ENCODE measurements at places on chromosomes 13 and 19.

DNA sequence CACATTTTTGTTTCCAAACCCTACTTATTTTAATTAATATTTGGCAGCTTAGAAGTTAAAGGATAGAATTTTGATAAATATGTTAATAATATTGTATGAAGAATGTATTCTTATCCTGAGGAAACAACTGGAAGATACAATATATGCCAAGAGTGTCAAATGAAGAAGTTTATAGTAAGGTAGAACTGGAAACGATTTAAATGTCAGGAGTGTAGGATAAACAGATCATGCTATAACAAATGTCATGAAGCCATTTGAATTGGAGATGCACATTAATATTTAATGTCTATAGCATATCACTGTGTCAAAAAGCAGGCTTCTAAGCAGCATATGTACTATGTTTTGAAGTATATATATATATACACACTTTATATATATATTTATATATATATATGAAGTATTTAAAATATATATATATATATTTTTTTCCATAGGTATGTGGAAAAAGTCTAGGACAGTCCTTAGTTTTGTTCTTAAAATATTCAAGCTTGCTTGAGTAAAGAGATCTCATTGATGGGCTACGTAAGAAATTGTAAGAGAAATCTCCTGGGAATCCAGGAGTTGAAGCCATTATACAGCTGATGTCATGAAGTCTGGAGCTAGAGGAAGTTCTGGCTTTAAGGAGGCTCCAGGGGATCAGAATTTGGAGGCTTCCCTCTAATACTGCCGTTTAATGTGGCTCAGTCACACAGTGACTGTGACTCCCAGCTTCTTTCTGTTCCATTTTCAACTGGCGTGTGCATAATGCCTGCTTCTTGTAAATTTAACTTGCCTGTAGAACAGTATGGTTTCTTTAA, 79.9 kb upstream of the MYCBP2 start:
- no peak for DNase-seq

DNA sequence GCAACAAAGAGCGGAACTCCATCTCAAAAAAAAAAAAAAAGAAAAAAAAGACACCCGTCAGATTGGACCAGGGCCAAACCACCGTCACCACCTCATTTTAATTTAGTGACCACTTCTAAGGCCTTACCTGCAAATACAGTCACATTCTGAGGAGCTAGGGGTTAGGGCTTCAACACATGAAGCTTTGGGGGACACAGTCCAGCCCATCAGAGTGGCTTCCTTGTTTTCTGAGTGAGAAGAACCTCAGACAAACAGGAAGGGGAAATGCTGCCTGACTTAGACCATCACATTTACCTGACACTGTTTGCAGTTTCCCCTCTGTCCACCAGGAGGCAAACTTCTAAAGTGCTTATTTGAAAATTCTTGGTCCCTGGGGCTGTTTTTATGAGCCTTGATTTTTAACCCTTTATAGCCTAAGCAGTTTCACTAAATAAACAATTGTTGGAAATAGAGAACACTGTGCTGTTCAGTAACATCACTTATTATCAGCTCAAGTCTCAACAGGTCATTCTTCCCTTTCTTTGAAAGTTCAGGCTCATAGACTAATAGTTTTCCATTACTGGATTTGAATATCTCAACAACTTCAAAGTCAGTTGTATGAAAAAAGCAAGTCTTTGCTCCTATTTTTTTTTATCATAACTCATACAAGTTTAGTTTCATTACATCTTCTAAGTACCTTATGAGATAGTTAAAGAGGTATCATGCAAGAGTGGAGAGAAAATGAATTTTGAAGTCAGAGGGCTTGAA, 74.9 kb upstream of the WASF3 start:
- peak; percentile 68 for DNase-seq

GRCh38 chr13:49597043-49597641, 11.8 kb upstream of the RCBTB1 start:
- DNase-seq = no peak

DNA sequence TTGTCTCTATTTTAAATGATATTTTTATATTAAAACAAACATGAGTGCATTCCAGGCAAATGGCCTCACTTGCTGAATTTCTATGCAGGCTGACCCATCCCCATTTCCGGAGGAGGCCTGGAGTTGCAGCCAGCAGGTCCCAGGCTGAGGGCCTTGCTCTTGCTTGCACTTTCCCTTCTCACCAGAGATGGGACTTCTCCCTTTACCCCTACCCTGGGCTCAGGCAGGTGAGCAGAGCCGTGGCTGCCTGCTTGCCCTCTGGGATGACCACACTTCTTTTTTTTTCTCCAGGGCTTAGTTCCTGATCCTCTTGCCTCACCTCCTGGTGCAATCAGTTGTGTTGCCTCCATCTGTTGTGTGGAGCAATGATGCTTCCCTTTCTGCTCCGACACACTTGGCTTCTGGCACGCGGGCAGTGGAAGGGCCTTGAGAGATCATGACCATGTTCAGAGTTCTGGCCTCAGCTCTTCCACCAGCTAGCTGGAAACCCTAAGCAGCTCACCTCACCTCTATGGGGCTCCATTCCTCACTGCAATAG, 11.1 kb upstream of the OLFM4 start:
- DNase-seq = peak; percentile 37

- DNase-seq = no peak
Observed at GRCh38 chr13:106453101-106453500, 82.4 kb downstream of the EFNB2 start.

DNA sequence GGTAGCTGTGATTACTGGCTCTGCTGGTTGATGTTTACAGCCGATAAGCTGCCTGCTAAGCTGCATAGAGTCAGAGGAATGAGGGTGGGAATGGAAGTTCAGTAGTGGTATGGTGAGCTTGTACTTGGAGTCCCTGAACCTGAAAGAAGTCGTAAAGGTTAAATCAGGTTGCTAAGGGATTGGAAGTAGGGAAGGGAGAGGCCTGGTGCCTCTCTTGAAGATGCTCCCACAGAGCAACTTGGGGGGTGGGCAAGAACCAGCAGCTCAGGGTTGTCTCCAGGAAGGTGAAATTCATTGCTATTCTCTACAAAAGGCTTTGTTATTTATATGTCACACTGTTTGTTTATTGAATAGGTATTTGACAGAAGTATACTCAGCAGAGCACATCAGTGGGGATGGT, 73.8 kb upstream of the OLFM4 start:
- no peak for DNase-seq

DNA sequence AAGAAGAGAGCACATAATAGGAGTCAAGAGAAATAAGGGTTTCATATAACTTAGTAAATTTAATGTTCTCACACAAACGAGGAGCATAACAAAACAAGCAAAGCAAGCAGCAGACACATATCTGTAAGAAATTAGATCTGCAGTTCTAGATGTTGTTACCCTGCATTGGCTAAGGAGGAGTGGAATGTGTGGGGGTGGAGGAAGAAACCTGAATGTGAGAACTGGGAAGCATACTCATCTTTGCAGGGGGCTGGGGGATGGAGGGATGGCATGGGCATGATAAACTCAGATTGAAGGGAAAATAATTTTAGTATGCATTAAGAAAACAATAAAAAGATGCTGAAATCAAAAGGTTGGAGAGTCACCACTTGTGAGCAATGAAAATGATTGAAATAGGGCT, 255.0 kb downstream of the LIG4 start:
- no peak for DNase-seq

DNA sequence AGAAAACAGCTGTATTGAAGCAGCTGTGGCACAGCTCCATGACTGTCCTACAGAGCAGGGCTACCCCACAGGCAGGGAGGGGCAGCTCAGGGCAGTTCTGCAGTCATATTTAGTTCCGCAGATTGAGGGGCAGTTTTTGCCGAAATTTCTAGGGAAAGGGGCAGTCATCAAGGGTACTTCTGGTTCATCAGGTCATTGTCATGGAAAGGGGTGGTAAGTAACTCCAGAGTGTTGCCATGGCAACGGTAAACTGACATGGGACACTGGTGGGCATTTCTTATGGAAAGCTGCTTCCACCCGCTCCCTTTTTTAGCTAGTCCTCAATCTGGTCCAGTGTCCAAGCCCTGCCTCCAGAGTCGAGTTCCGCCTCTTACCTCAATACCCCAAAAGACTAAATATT, 702.8 kb downstream of the LIG4 start:
- no peak for DNase-seq

DNA sequence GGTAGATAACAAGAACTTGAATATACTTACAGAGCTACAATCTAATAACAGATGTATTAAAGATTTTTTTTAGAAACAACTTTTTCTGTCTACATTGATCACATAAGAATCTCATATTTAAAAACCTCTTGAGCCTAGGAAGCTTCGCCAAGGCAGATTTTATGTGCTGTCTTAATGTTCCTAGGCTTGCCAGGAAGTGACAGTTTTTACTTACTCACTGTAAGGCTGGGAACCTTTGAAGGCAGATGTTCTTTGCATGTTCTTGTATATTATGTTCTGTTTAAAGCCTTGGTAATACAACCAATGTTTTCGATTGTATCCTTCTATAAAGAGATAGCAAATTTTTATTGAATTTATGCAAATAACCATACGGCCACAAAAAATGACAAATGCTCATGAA, 492.7 kb downstream of the GPC5 start:
- DNase-seq = no peak

- DNase-seq = no peak
Observed at GRCh38 chr13:39266426-39266825, 228.2 kb downstream of the NHLRC3 start.

DNA sequence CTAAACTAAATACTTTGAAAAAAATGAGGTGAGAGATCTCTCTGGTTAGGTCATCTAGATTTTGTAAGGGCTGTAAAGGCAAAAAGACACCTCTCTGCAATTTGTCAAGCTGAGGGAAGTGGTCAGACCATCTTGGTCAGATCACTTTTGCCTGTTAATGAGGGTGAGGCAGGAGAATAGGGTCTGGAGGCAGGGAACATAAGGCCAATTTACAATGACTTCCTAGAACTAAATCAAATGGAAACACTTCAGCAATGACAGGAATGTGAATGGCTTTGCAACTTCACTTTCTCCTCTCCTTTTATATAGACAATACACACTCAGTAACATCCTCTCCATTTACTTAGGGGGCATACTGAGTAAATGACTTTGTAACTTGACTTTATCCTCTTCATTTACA, 1653.4 kb downstream of the SLITRK5 start:
- DNase-seq = no peak

DNA sequence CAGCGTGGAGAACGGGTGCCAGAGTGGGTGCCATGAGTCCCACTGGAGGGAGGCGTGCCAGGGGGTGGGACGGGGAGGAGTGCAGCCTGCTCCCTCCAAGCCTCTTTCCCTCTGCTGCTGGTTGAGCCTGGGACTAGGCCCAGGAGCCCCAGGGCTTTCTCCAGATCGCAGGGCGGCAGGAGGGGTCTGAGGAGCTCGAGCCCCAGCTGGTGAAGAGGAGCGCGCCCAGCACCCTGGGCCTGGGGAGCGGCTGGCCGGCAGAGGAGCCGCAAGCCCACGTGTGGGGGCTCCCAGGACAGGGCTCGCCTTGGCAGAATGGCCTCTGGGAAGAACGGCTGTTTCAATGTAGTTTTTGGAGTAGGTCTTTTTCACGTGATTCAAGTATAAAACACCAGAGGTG, 12.2 kb upstream of the DCUN1D2 start:
- DNase-seq = no peak

GRCh38 chr13:24503379-24503696, 9.2 kb downstream of the PARP4 start:
- DNase-seq = no peak

DNA sequence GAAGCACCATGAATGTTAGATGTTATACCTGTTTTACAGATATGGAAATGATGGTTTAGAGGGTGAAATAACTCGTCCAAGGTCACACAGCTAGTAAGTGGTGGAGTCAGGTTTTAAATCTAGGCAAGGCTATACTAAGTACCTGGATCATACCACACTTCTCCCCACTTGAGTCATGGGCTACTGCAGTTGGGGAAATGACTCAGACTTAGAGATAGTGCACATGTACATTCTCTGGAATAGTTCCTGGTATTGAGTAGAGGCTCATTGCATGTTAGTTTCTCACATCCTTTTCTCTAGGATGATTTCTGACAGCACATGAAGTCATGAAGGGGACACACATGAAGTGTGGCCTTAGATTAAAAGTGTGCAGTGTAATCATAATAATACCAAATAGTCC, 76.2 kb upstream of the TNFSF11 start:
- DNase-seq = no peak

DNA sequence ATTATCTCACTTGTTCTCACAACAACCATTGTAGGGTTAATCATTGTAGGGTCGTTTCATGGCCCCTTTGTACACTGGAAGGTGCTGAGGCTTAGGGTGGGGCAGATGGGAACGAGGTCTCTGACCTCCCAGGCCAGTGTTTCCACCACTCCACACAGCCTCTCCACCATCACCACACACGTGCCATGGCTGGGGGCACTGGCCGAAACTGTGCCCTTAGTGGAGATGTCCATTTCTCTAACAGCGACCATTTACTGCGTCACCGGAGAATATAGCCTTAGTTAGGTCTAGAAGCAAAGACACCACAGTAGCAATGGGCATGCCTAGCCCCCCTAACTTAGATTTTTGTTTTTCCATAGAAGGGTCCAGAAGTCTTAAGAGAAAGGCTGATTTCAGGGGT, 36.5 kb downstream of the COL4A1 start:
- DNase-seq = no peak

- DNase-seq = no peak
Observed at GRCh38 chr13:56850852-56851251, 289.9 kb upstream of the PRR20A start.

- DNase-seq = no peak
Observed at GRCh38 chr13:40781717-40782116, 7.7 kb upstream of the SLC25A15 start.

All from AML-193 (cell line).